Karpas-422 (cell line): ENCODE measurements at places on chromosomes 16 and 17. TPM values are rescaled to one million over a fixed set of nuclear protein-coding genes. Genes with fewer than 3 reads are reported as not detected.

The TSPAN10 gene
- 1.5 and 1.7 TPM in 2 replicates for total RNA-seq

The CAPNS2 gene
- not detected in 2 replicates for total RNA-seq

The AANAT gene
- not detected in 2 replicates for total RNA-seq

The ZMYND15 gene
- total RNA-seq, result not detected in 2 replicates

The PTGES3L gene
- total RNA-seq, result 0.11 and 0.45 TPM in 2 replicates

The FBXW10B gene
- total RNA-seq, result 0.26 TPM in 1 of 2 replicates, not detected in the other

The ARHGAP23 gene
- total RNA-seq, result 0.04 and 0.54 TPM in 2 replicates

The YPEL2 gene
- total RNA-seq, result 3.5 and 6.1 TPM in 2 replicates

The GJD3 gene
- total RNA-seq, result not detected in 2 replicates

The SLC12A3 gene
- 0.14 TPM in 1 of 2 replicates, not detected in the other for total RNA-seq

The ATP2A1 gene
- total RNA-seq, result 0.75 and 4.4 TPM in 2 replicates

The ABCC6 gene
- total RNA-seq, result not detected in 2 replicates

The MATCAP1 gene
- 6.8 and 16.9 TPM in 2 replicates for total RNA-seq

The NKIRAS2 gene
- 28.4 and 44.9 TPM in 2 replicates for total RNA-seq

The C16orf74 gene
- 13.3 and 24.5 TPM in 2 replicates for total RNA-seq

The CLEC10A gene
- not detected in 2 replicates for total RNA-seq

The PNMT gene
- 6.8 TPM in 1 of 2 replicates, not detected in the other for total RNA-seq

The ZP2 gene
- not detected in 2 replicates for total RNA-seq

The NPIPA8 gene
- not detected in 2 replicates for total RNA-seq

The CTRB1 gene
- not detected in 2 replicates for total RNA-seq

The TMEM100 gene
- total RNA-seq, result 0.43 and 1.1 TPM in 2 replicates

The PRSS8 gene
- not detected in 2 replicates for total RNA-seq

The TRIM47 gene
- total RNA-seq, result 7.9 and 16.4 TPM in 2 replicates

The CORO7 gene
- 46.2 and 84.9 TPM in 2 replicates for total RNA-seq

The TNFRSF17 gene
- total RNA-seq, result 6.2 and 24.0 TPM in 2 replicates

The FZD2 gene
- total RNA-seq, result 0.56 and 2.4 TPM in 2 replicates

The KRT13 gene
- total RNA-seq, result not detected in 2 replicates

The MYLK3 gene
- total RNA-seq, result 0.72 and 1.3 TPM in 2 replicates

The ASPA gene
- total RNA-seq, result not detected in 2 replicates

The ITGAL gene
- total RNA-seq, result 0.07 and 0.51 TPM in 2 replicates

The HCFC1R1 gene
- 51.7 and 67.8 TPM in 2 replicates for total RNA-seq

The ZNF500 gene
- total RNA-seq, result 4.9 and 11.9 TPM in 2 replicates

The STX8 gene
- 40.0 and 47.9 TPM in 2 replicates for total RNA-seq

The OR1A1 gene
- not detected in 2 replicates for total RNA-seq
